ENCODE measurements at places on chromosomes 2 and 18. TPM values are rescaled to one million over a fixed set of nuclear protein-coding genes. Genes with fewer than 3 reads are reported as not detected.

GRCh38 chr18:13438507-13439056 lies 220.0 kb downstream of the LDLRAD4 start:
- H3K27ac ChIP-seq: no peak overlapping the region
- H3K36me3 ChIP-seq: no peaks in the 10 kb centered on the region
- H3K4me1 ChIP-seq: no peaks in the 10 kb centered on the region
- no peak for DNase-seq
- no peaks in the 10 kb centered on the region for H3K27me3 ChIP-seq

- H3K4me3 ChIP-seq: no peak overlapping the region
Measured at GRCh38 chr2:199018826-199019225, 438.9 kb downstream of the SATB2 start.

- no peaks in the 10 kb centered on the region for H3K36me3 ChIP-seq
- DNase-seq: no peak
- no peaks in the 10 kb centered on the region for H3K27me3 ChIP-seq
Measured at GRCh38 chr2:235558572-235558971, 64.7 kb downstream of the AGAP1 start.

COL6A3 gene
- total RNA-seq: 0.66 TPM

All from H9 (cell line).